ENCODE measurements at places on chromosomes 11 and 22. TPM values are rescaled to one million over a fixed set of nuclear protein-coding genes. Genes with fewer than 3 reads are reported as not detected.

GRCh38 chr11:73216465-73216864, 1.6 kb upstream of the P2RY2 start:
- no peak for DNase-seq

Gene TBX10
- total RNA-seq = not detected

- no peak for DNase-seq
Measured at GRCh38 chr11:40183073-40184064, 1276.1 kb downstream of the LRRC4C start.

DNA sequence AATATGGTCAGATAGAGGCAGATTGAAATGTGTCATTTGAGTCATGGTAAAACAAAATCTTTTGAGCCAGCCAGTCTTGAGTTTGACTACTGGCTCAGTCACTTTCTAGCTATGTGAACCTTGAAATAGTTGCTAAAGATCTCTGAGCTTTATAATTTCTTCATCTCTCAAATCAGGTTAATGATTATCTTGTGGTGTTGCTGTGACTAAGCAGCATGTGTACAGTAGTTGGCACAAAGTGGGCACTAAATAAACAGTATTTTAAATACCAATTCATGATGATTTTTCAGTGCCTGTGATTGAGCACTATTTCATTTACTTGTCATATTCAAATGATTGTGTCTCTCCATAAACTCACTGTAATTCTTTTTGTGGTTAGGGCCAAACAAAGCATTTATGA, 70.8 kb downstream of the RAB38 start:
- DNase-seq = no peak

GRCh38 chr11:119108857-119109221, 1.7 kb downstream of the C2CD2L start:
- no peak for DNase-seq

Gene SAAL1
- 21.8 TPM for total RNA-seq

Gene KIRREL3
- total RNA-seq = 1.1 TPM

GRCh38 chr22:44281768-44282637, 30.7 kb downstream of the SHISAL1 start:
- no peak for DNase-seq

DNA sequence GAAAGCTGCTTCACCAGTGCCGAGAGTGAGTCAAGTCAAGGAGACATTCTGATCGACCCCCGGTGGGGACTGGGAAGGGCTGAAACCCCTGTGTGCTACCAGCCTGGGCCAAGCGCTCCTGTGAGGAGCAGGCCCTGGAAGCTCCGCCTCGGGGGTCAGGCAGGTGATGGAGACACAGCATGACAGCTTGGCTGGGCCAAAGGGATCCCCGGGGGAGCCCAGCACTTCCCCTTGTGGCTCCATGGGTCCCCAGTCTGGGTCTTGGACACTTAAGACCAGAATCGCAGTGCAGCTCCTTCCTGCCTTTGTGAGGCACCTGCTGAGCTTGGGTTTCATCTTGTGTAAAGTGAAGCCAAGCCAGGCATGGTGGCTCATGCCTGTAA, 89.2 kb downstream of the MORC2 start:
- no peak for DNase-seq

DNA sequence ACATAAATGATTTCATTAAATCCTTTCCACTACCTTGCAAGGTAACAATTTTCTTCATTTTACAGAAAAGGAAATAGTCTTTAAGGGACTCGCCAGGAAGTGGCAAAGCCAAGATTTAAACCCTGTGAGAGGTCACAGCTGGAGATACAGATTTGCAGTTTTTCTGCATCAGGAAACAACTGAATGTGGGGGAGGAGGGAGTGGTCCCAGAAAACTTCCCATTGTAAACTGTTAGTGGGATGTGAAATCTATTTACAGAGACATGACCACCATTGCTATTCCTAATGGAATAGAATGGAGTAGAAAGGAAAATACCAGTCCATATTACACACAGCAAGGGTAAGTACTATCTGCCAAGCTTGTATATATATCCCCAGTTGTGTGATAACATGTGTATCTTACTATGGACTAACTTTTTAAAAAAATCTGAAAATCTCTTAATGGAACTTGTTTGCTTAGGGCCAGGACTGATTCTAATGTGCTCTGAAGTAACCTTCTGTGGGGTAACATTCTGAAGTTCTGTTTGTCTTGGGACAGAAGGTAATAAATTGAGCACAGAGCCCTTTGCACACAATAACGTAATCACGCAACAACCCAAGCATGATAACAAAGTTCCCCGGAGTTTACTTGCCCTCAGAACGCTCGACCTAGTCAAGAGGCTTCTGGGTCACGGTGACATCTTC, 10.9 kb upstream of the TSKU start:
- DNase-seq = no peak

DNA sequence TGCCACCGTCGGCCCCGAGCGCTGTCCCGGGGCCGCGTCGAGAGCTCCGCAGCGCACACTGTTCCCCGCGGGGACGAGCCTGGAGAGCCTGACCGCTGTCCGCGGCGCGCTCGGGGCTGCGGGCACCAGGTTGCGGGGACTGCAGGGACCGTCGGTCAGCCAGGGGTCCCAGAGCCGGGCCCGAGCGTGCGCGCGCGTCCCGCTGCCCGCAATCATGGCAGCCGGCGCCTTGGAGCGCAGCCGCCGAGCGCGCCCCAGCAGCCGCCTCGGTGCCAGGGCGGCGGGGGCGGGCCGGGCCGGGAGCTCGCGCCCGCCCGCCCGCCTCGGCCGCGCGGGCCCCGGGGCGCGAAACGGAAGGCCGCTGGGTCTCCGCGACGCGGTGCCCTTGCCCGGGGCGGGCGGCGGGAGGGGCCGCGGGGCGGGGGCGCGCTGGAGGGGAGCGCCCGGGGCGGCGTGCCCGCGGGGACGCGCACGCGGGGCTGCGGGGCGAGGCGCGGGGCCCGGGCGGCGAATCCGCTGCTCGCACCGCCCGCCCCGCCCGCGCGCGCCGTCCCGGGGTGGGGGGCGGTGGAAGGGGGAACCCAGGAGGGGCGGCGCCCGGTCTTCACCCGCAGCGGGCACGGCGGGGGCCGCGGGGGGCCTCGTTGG, 79.4 kb upstream of the PPARA start:
- peak; percentile 72 for DNase-seq

- DNase-seq = no peak
Measured at GRCh38 chr11:77135069-77135468, 7.0 kb downstream of the MYO7A start.

All from testis (tissue), 5 donors.